Stimulated activated CD8-positive, alpha-beta memory T cell treated with anti-CD3 and anti-CD28 coated beads, Interleukin-4, amount 100 ng/mL, for 48 hours (primary cell): ENCODE measurements at places on chromosomes 2 and 18.
A peak's percentile ranks its signal among the peaks of the same experiment; 100 is the strongest.

DNA sequence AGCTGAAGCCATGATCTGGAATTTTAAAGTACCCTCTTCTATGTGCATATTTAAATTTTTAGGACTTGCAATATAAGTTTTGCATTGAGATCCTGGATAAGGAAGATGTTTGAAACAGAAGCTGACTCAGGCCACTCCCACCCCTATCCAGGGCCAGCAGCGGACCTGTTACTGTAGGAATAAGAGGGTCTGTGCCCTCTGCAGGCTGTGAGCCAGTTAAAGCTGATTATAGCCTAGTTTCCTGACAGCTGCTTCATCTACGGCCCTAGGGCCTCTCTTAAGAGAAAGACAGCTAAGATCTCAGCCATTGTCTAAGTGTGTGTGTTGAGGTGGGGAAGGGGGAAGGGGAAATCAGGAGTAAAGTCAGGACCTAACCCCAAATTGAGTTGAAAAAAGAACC lies 234.0 kb downstream of the HAUS1 start:
- no peak for DNase-seq

GRCh38 chr18:60038731-60039130 lies 138.9 kb downstream of the PMAIP1 start:
- DNase-seq = no peak

DNA sequence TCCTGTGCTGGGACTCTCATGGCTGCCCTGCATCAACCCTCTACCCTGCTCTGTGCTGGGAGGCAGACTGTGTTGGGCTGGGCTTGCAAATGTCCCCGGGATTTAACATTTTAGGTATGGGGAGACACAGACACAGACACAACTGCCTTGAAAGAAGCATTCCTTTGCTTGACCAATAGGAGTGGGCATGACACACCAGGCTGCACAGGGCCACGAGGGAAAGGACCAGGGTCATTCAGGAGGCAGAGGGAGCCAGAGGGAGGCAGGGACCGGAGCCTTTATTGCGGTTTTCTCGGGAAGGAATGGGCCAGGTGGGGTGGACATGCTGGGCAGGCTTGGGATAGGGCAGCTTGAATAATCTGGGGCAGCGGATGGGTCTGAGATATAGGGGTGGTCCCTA lies 238.7 kb upstream of the COPS8 start:
- no peak for DNase-seq

DNA sequence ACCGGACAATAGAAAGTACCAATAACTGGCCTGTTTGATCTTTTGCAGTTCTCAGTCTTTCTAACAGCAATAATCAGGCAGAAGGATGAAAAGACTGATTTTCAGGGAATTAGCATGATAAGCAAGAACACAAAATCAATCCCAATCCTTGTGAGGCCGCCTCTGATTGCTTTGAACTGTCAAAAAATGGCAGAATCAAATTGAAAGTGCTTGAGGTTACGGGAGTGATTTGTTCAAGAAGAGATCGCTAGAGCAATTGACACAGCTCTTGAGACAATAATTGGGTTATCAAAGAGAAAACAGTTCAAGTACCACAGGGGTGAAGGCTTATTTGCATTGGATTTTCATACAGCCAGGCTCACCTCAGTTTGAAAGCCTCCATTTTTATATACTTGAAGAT lies 663.4 kb downstream of the ARHGAP15 start:
- no peak for DNase-seq

- no peak for DNase-seq
Observed at GRCh38 chr2:128714851-128715312, 396.2 kb upstream of the HS6ST1 start.

GRCh38 chr2:191289049-191289448 lies 43.8 kb downstream of the MYO1B start:
- no peak for DNase-seq

DNA sequence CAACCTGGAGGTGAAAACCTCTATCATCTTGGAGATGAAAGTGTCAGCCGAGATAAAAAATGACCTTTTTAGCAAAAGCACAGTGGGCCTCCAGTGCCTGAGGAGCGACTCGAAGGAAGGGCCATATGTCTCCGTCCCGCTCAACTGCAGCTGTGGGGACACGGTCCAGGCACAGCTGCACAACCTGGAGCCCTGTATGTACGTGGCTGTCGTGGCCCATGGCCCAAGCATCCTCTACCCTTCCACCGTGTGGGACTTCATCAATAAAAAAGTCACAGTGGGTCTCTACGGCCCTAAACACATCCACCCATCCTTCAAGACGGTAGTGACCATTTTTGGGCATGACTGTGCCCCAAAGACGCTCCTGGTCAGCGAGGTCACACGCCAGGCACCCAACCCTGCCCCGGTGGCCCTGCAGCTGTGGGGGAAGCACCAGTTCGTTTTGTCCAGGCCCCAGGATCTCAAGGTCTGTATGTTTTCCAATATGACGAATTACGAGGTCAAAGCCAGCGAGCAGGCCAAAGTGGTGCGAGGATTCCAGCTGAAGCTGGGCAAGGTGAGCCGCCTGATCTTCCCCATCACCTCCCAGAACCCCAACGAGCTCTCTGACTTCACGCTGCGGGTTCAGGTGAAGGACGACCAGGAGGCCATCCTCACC lies 90.2 kb downstream of the SH3BP4 start:
- DNase-seq = no peak

GRCh38 chr2:112870841-112871835 lies 34.6 kb upstream of the IL1B start:
- DNase-seq = no peak

DNA sequence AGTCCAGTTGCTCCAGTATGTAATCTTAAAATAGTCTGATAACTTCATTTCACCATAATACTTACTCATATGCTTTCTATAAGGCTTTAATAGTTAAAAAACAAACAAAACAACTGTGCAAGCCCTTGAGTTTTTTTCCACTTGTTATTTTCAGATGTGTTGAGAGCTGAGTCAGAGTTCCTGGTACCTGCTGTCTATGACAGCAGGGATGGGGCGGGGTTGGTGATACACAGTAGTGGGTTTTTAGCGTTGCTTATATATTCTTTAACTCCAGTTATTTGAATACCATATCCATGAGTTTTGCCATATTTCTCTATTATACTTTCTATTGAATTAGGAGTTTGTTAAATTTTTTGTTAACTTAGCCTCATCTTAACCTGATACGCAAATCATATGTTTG lies 5.0 kb downstream of the NAPG start:
- DNase-seq = peak; percentile 54

- DNase-seq = no peak
Observed at GRCh38 chr2:239470151-239470900, 69.5 kb upstream of the HDAC4 start.

DNA sequence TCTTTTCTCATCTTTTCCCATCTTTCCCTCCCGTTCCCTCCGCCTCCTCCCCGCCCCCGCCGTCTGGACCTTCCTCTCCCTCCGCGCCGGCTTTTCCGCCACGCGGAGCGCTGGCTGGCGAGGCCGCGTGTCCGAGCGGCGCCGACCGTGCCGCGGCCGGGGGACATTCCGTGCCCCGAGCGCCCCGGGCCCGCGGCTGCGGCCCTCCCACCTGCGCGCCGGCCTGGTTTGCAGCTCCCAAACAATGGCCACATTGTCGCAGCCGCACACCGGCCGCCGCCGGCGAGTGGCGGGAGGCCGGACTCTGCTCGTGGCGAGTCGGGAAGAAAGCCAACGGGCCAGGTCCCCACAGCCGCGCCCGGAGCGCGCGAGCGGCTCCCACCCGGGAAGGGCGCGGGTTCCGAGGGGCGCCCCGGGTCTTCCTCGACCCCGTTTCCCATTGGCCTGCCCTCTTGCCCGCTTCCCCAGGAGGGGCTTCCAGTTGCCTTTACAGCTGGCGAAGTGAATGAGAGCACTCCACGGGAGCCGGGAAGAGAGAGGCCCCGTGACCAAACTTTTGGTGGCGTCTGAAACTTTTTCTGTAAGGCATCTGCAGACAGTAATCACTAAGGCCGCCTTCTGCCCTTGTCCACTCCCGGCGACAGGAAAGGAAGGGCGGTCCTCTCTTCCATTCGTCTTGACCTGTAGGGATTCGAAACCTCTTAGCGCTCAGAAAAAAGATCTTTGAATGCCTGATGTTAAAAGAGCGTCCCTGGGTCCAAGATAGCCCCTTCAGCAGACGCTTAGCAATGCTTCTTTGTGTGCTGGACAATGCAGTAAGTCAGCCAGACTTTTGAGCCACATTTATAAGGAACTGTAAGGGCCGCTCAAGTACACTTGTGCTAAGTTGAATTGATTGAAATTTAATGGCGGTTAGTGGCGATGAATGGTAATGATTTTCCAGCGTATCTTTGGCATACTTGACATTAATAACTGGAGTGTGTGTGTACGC lies 6.2 kb downstream of the GLI2 start:
- no peak for DNase-seq
